ENCODE measurements at places on chromosomes 12 and 14.

GRCh38 chr12:130992448-130992847 is 38.7 kb downstream of the ADGRD1 start:
- DNase-seq, result no peak

GRCh38 chr14:38357557-38357956 is 101.7 kb upstream of the CLEC14A start:
- no peak for DNase-seq

DNA sequence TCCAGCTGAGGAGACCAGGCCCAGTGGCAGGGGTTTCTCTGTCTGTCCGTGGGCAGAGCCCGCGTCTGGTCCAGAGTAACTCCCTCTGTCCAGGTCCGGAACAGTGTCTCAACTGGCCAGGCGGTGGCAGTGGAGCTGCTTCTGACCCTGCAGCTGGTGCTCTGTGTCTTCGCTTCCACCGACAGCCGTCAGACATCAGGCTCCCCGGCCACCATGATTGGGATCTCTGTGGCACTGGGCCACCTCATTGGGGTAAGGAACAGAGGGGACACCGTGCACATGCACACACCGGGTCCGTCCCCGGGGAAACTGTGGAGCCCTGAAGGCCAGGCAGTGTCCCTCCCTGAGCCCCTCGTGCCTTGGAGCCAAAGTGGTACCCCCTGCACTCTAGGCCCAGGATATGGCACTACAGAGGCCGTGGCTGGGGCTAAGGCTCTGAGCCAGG is 1.5 kb downstream of the AQP6 start:
- no peak for DNase-seq

DNA sequence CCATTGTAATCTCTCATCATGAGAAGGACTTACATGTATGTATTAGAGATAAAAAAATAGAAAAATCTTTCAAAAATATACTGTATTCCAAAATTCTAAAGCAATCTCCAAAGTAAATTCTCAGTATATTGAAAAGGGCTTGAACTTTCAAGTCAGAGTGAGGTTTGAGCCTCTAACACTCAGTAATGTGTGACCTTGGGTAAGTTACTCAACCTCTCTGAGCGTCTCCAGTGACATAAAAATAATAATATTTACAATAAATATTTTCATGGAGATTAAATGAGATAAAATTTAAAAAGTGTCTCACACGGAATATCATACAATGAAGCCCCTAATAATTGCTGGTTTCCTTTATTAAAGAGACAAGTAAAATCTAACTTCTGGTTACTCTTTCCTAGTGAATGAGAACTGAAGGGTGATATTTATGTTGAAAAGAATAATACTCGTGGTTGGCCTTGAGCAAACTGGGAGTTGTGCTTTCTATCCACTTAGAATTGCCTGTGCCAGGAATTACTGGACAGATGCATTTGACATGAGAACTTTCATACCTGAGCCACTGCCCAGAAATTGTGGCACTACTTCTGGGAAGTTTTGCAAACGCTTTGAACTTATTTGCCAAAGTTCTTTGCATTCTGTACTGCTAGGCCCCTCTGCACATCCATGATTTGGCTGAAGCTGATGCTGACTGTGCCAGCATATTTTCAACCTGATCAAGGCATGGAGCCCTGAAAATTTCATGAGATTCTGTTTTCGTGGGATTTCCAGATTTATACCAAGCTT is 933.7 kb downstream of the GALC start:
- DNase-seq, result no peak

DNA sequence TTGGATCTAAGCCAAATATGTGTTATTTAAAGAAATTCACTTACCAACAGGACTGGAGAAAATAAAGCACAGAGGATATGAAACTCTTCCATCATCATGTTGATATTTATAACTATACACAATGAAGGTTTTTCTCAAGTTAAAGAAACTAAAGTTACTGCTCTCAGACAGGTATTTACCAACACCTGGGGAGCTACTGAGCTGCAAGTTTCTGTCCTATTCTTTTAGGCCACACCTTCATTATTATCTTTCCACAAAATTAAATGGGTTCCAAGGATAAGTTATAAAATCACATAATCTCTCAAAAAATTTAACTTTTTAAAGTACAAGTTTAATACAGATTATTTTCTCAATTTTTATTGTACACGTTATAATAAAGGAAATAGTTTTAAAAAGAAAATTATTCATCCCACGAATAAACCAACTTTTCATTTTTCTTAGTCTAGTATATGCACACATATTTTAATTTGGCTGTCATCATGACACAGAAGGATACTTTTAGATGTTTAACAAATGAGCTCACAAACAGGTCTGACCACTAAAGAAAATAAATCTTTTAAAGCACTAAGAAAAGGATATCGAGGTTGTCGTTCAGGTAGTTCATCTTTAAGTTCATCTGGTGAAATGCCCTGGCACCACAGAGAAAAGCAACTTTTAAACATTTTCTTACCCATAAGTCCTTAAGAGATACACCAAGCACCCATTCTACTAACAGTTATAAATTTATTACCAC is 7.8 kb downstream of the GMFB start:
- no peak for DNase-seq

GRCh38 chr14:81234278-81234677 is 13.5 kb upstream of the GTF2A1 start:
- no peak for DNase-seq

DNA sequence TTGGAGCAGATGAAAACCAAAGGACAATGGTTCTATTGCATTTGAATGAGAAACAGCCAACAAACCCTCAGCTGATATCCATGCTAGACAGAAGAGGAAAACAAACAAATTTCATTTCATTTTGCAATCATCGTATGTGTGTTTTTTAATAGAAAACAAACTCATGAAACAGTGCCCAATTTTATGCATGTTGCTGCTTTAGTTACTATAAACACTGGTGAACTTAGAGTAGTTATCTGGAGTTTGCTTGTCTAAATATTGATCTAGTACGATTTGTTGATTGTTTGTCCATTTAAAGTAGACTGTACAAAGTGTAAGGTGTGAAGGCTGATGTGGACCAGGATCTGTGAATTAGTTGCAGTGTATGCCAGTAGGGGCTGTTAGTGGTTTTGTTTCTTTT is 166.6 kb downstream of the KITLG start:
- no peak for DNase-seq

DNA sequence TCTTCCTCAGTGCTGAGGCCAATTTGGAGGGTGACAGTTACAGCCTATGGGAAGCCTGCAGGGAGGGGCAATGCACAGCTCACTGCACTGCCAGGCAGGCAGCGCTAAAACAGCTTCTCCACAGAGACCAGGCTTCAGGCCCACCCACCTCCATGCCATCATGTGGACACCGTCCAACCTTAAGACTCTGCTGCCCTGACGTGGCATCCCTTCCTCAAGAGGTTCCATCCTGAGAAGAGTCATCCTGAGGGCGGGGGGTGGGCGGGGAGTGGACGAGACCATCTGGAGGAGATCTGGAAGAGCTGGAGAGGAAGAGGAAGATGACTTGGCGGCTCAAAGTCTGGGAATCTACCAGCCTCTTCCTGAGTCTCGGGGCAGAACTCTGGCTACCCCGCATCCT is 8.4 kb upstream of the ACVRL1 start:
- peak; percentile 57 for DNase-seq

- no peak for DNase-seq
Measured at GRCh38 chr14:97219431-97220017, 422.3 kb downstream of the VRK1 start.

DNA sequence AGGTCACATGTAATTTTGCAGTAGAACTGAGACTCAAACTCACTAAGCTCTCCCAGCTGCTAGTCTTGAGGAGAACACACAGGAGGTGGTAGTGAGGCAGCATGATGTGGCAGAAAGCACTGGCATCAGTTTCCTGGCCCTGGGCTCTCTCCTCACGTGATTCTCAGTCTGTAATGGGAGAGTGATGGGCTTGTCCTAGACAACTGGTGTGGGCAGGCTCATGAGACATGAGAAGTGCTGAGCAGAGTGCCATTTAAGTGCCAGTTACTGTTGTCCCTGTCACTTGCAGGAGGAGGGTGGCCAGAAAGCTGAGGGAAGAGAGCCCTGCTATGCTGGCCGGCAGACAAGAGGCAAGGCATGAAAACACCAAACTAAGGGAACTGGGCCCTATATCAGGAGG is 48.5 kb upstream of the OVCH1 start:
- DNase-seq, result no peak

GRCh38 chr12:76820888-76821482 is 57.1 kb downstream of the ZDHHC17 start:
- no peak for DNase-seq

DNA sequence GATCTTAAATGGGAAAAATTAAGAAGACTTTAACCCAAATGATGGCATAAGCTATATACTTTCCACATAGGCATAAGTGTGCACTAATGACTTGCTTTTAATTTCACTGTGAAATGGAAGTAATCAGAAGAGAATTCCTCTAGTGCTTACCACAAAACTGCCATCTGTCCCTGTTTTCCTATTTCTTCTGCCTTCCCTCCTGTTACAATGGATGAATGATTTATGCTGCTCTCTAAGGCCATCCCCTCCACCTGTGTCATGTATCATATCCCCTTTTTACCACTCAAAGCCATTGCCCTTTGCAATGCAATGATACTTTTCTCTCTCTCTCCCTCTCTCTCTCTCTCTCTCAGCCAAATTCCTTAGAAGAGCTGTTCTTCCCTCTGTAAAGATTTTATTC is 109.1 kb downstream of the C12orf50 start:
- DNase-seq, result no peak

GRCh38 chr12:82671673-82672195 is 15.0 kb upstream of the TMTC2 start:
- no peak for DNase-seq

DNA sequence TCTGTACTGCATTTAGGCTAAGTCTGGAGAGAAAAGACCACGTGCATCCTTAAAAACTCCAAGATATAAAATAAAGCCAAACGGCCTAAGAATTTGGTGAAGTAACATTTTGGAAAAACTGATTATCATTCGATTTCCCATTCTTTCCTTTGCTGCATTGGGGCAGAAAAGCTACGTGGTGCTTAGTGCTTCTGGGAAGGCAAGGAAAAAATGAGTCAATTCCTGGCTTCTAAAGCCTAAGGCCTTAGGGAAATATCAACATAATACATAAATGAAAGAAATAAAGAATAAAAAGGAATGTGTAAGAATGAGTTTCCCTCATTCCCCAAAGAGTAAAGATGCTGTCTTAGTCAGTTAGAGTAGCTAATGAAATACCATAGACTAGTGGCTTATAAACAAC is 520.5 kb downstream of the GLT1D1 start:
- DNase-seq, result no peak

- DNase-seq, result no peak
Measured at GRCh38 chr12:79083181-79083580, 218.6 kb downstream of the SYT1 start.

GRCh38 chr14:45252366-45253069 is 484 bp downstream of the MIS18BP1 start:
- DNase-seq, result peak; percentile 26

DNA sequence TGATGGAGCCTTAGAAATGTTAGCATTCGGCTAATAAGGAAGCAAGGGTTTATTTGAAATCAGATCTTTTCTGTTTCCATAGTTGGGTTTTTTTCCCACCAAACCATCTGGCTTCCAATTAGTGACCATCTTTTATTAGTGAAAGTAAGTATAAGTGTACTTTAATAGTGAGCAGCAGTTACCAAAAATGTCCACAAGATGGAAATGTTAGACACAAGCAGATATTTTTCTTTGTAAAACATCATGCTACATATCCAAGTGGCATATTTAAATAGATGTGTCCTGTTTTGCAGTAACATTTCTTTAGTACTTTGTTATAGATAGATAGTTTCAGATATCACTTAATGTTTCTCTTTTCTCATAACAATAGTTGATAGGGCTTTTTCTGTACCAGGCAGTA is 28.8 kb downstream of the YEATS4 start:
- peak; percentile 22 for DNase-seq

GRCh38 chr12:56222531-56222895 is 791 bp upstream of the RNF41 start:
- DNase-seq, result peak; percentile 26

GRCh38 chr12:81329085-81329484 is 251.2 kb downstream of the ACSS3 start:
- DNase-seq, result peak; percentile 3

GRCh38 chr14:34081101-34081575 is 130.3 kb upstream of the EGLN3 start:
- no peak for DNase-seq

- no peak for DNase-seq
Measured at GRCh38 chr12:64674367-64674922, 64.2 kb downstream of the RASSF3 start.

DNA sequence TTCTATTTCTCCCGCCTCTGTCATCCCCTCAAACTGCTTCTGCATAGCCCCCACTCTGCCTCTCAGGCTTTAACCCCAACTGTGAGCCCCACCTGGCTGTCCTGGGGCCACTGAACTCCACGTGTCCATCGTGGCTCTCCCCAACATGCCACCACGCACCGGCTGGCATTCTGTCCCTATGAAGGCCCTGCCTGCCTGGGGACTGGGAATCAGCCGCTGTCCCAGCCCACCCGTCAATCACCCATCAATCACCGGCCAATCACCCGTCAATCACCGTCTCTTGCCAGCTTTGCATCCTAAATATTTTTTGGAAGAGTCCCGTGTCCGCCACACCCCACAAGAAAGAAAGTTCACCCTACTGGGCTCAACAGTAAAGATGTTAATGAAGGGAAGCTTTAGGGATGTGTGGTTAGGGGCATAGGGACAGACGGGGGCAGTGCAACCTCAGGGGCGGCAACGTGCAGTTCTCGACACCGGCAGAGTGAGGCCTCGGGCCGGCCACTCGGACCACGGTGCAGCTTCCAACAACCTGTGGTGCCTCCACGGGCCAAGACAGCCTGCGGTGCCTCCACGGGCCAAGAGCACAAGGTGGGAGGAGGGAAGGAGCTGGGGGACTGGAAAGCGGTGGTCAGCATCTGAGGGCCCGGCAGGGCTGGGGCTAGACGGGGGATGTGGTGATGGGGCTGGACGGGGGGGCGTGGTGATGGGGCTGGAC is 85.6 kb downstream of the GALNT9 start:
- DNase-seq, result no peak

DNA sequence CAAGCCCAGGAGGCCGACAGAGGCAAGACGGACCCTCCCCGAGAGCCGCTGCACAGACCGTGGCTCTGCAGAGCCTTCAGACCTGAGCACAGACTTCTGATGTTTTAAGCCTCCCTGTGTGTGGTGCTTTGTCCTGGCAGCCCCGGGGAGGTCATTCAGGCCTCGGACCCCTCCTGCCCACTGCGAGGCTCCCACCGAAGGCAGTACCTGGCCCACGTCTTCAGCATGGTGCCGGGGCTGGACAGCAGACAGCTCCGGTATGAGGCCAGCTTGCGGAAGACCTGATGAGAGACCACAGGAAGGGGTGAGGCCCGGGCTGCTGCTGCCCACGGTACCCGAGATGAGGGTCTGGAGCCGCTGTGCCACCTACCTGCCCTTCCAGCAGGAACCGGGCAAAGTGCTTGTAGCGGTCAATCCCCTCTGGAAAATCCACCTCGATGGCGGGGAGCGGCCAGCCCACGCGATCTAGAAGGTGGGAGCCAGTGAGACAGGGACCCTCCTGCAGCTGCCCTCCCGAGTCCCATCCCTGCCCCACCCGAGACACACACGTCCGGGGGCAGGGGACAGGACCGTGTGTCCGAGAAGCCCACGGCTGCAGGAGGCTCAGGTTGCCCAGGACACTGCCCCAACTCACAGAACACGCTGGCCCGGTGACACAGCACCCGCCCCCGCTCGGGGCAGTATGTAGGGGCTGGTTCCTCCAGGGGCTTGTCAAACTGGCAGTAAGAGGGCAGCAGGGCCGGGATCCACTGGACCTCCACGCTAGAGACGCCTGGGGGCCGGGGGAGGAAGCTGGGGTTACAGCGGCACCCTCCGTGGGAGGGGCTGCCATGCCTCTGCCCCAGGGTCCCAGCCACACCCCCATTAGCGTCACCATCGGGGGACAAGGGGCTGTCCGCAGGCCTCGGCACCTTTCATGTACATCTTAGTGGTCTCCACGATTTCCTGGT is 35.6 kb upstream of the UBC start:
- DNase-seq, result no peak
